ENCODE measurements at places on chromosomes 5 and 9. TPM values are rescaled to one million over a fixed set of nuclear protein-coding genes. Genes with fewer than 3 reads are reported as not detected.

The GPSM1 gene
- 11.0 TPM for total RNA-seq

The TMC1 gene
- total RNA-seq = not detected

The SLC23A1 gene
- not detected for total RNA-seq

The TAL2 gene
- not detected for total RNA-seq

The PLEKHG4B gene
- total RNA-seq = 0.06 TPM

The CNTNAP3 gene
- total RNA-seq = not detected

The LEAP2 gene
- total RNA-seq = 1.8 TPM

The RLN1 gene
- total RNA-seq = 0.91 TPM

The FGFR4 gene
- total RNA-seq = 1.5 TPM

The FOXD4L4 gene
- total RNA-seq = not detected

The EPB41L4B gene
- 0.74 TPM for total RNA-seq

The CCL27 gene
- not detected for total RNA-seq

The PCDHA1 gene
- not detected for total RNA-seq

The FBP2 gene
- total RNA-seq = not detected

The POU5F2 gene
- 0.27 TPM for total RNA-seq

The PCDHGA5 gene
- 0.06 TPM for total RNA-seq

The GABRA6 gene
- total RNA-seq = not detected

The MARVELD2 gene
- 0.31 TPM for total RNA-seq

The LRRTM2 gene
- total RNA-seq = not detected

The GCNT4 gene
- 1.6 TPM for total RNA-seq

The EQTN gene
- total RNA-seq = not detected

The FGD3 gene
- total RNA-seq = 42.9 TPM

The ABCA2 gene
- 4.2 TPM for total RNA-seq

The RNF44 gene
- total RNA-seq = 53.8 TPM

The DMGDH gene
- not detected for total RNA-seq

The FCHO2 gene
- total RNA-seq = 0.16 TPM

The CDH6 gene
- not detected for total RNA-seq

The CCDC187 gene
- not detected for total RNA-seq

The CDKN2A gene
- total RNA-seq = 0.97 TPM

The PCDHGB3 gene
- total RNA-seq = not detected

The GABRG2 gene
- not detected for total RNA-seq

The NR2F1-AS1 gene
- not detected for total RNA-seq

The DNLZ gene
- total RNA-seq = 26.2 TPM

The CBY3 gene
- total RNA-seq = 0.68 TPM

The TAF9 gene
- total RNA-seq = 99.3 TPM

The LECT2 gene
- not detected for total RNA-seq

The TICAM2 gene
- total RNA-seq = 1.1 TPM

The TMEM171 gene
- total RNA-seq = not detected

The NR5A1 gene
- total RNA-seq = not detected

The GARIN3 gene
- 0.46 TPM for total RNA-seq

The PHYHD1 gene
- 0.49 TPM for total RNA-seq

The NEUROG1 gene
- total RNA-seq = not detected

Data from activated naive CD8-positive, alpha-beta T cell treated with anti-CD3 and anti-CD28 coated beads for 36 hours (primary cell).